HT1080 (cell line): ENCODE measurements at places on chromosomes 1 and 21.

DNA sequence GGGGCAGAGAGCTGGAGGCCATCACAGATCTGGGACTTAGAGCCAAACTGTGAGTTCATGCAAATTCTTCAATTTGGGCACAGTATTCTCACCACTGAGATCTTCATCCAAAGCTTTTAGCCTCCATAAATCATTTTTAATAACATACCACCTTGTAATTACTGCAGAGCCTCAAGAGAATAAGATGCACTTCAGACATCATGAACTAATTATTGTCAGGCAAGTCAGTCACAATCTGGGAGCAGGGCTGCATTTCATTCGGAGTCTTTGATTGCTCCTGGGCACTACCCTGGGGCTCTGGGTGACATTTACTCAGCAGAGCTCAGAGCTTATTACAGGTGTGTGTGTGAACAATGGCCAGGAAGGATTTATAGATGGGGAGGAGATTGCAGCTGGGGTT is 623.7 kb downstream of the PTPRU start:
- no peak for DNase-seq

GRCh38 chr1:107076841-107077240 is 20.4 kb downstream of the PRMT6 start:
- DNase-seq: peak; percentile 91

- no peak for DNase-seq
Observed at GRCh38 chr1:167473761-167474160, 44.6 kb downstream of the CD247 start.

- no peak for DNase-seq
Observed at GRCh38 chr1:214324896-214325800, 44.2 kb downstream of the SMYD2 start.

- DNase-seq: no peak
Observed at GRCh38 chr1:38327559-38327973, 281.0 kb upstream of the POU3F1 start.
